Stimulated activated CD4-positive, alpha-beta T cell treated with anti-CD3 and anti-CD28 coated beads, TNF-alpha, amount 100 ng/mL, for 4 hours (primary cell): ENCODE measurements at places on chromosomes 5 and 9.

DNA sequence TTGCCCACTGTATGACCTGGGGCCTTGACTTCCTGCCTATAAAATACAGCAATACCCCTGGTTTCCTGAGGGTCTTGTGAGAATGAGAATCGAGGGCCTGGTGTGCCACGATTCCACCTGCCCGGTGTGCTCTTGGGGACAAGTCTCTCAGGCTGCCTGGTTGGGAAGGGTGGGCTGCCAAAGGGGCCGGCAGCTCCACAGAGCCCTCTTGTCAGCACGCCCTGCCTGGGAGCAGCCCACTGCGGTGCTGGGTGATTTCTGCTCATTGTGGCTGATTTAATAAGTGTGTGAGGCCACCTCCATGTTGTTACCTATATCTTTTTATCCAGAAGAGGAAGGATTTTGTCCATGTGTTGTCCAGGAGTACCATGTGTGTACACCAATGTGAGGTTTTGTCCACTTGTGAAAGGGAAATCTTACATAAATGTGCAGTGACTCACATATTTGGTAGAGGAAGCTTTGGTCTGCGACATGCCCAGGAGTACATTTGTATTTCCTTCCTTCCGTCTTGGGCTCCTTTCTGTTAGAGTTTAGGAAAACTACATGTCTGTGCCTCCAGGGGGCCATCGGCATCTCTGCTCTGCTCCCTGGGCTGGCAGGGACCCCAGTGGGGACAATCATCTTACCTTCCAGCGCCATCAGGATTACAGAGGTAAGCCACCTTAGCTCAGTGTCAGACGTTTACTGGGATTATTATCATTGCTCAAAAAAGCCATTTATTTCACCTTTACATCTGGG is 108.6 kb downstream of the PHF2 start:
- DNase-seq: no peak

- no peak for DNase-seq
Observed at GRCh38 chr5:112687306-112687705, 50.4 kb upstream of the APC start.

GRCh38 chr9:3087697-3088096 is 243.8 kb upstream of the PUM3 start:
- DNase-seq: no peak

- no peak for DNase-seq
Observed at GRCh38 chr9:70035691-70036090, 8.0 kb upstream of the MAMDC2 start.

- DNase-seq: no peak
Observed at GRCh38 chr5:115461506-115462290, 82.9 kb downstream of the FEM1C start.

DNA sequence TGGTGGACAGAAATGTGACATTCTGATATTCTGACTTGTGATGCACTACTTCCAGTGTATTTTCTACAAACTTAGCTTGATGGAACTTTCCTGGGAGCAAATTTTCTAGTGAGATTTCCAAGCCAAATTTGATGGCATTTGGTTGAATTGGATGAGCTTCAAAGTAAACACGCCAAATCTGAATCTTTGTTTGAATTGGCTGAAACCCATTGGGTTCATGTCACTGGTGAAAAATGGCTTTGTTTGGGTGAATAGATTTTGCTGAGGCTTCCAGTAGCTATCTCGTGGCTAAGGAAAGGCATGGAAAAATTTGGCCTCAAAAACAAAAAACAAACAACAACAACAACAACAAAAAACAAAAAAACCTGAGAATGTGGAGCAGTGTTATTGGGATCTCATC is 271.1 kb upstream of the RPS23 start:
- no peak for DNase-seq

DNA sequence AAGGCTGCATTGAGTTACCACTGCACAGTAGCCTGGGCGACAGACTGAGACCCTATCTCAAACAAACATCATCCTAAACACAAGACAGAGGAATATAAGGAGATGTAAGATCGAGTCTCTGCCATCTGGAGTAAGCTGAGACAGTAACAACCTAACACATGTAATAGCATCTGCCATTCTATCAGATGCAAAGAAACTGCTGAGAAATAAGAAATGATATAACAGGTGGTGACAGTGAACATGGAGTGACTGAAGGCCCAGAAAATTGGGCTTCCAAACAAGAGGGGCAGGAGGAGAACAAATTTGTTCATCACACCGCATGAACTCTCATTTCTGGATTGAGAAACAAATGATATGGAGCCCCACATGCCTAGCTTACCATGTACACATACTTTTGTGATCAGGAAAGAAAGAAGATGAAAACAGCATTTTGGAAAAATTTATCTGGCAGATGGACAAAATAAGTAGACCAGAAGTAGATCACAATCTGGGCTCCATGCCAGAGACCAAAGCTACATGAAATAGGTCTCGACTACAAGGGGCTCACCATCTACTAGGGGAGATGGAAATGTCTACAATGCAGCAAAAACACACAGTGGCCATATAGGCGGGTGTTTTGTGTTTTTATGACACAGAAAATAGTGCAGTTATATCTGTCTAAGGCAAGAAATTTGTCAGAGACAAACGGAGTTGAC is 45.5 kb downstream of the ECPAS start:
- DNase-seq: no peak

DNA sequence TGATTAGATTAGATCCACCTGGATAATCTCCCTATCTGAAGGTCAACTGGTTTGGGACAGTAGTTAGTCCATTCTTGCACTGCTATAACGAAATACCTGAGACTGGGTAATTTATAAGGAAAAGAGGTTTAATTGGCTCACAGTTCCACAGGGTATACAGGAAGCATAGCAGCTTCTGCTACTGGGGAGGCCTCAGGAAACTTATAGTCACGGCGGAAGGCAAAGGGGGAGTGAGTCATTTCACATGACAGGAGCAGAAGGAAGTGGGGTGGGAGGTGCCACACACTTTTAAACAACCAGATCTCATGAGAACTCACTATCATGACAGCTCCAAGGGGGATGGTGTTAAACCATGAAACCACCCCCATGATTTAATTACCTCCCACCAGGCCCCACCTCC is 9.9 kb downstream of the C9orf40 start:
- DNase-seq: peak; percentile 3

- no peak for DNase-seq
Observed at GRCh38 chr5:9437741-9438240, 108.1 kb downstream of the SEMA5A start.

DNA sequence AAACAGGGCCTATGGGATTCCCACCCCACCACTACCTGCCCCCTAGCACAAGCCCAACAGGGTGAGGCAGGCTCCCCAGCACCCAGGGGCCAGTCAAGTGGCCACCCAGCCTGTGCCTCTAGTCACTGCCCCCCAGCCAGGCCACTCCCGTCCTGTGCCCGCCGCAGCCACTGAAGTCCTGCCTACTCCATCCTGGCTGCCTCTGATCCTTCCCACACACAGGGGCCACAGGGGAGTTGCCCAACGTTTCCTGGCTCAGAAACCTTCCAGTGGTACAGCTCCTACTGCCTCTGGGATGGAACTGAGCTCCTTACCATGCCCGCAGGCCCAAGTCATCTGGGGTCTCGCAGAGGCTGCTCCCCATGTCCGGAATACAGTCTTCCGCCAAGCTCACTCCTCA is 70.2 kb upstream of the STXBP1 start:
- no peak for DNase-seq

- no peak for DNase-seq
Observed at GRCh38 chr5:109910874-109911273, 221.1 kb downstream of the MAN2A1 start.

- DNase-seq: no peak
Observed at GRCh38 chr9:89144238-89144637, 34.4 kb downstream of the SHC3 start.

- no peak for DNase-seq
Observed at GRCh38 chr5:143551820-143552251, 148.3 kb upstream of the NR3C1 start.

DNA sequence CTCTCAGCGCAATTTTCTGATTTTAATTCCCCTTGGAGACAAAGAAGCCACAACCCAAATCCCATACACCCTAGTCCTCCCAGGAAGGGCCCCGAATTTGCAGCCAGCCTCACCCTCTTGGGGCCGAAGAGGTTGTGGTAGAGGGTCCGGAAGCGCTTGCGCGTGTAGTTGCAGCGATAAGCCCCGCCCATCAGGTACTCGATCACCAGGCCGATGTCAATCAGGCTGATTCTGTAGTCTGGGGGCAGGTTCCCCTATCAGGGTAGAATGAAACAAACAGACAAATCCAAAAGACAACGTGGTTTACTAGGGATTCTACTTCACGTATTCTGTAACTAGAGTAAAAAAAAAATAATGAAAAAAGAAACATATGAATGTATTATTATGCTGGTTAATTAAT is 210.6 kb upstream of the KLF9 start:
- DNase-seq: no peak

- no peak for DNase-seq
Observed at GRCh38 chr9:68778635-68779034, 73.6 kb downstream of the PIP5K1B start.

- DNase-seq: no peak
Observed at GRCh38 chr9:80375477-80375876, 803.7 kb downstream of the TLE4 start.

GRCh38 chr5:76720988-76721569 is 5.2 kb downstream of the F2R start:
- no peak for DNase-seq

DNA sequence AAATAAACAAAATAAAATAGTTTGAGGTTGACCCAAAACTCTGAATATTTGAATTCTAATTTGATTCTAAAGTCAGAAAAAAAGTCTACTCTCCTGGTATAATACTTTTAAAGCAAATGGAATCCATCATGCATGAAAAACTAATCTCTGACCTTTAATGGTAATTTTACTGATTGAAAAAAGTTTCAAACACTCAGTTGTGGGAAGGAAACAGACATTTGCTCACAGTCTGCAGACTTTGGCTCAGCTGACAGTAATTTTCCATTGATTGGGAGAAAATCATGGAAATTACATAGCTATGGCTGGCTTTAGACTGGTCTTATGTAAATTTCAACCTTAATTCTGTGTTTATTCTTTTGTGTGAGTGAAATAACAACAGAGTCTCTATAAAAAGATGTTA is 574.3 kb downstream of the PDE4D start:
- no peak for DNase-seq

DNA sequence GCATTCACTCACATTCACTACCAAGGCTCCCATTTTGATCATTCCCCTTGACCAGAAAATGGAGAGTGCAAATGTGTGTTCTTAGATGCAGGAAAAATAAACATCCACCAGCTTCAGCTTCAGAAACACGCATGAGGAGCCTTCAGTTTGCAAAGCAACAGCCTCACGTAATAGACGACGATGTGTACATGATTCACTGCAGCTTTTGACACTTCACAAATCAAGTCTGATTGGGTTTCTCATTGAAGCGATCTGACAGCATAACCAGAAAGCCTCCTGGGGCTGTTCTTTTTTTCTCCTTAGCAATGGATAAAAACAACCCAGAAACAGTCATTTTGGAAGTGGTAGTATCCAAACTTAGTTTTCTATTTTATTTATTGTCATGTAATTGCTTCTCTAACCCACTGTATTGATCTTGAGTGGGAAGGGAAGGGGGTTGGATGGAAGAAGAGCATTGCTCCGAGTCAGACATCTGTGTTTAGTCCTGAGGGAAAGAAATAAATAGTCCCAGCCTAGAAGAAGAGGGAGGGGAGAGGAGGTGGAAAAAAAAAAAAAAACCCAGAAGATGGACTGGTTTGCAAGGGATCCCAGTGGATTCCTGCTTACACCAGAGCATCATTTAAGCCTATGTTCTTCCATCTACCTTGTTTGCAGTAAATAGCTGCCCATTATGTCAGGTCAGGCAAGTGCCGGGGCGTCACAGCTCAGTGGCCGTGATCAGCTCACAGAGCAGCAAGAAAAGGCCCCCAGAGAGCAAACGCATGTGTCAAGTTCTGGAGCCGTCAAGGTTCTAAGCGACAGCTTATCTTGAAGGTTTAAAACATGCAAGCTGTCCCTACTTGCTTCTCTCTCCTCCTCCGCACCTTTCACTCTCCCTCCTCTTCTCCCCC is 190.2 kb upstream of the SNX2 start:
- no peak for DNase-seq

- no peak for DNase-seq
Observed at GRCh38 chr5:170963521-170963920, 101.7 kb downstream of the RANBP17 start.

GRCh38 chr5:87572090-87572489 is 159.4 kb upstream of the CCNH start:
- no peak for DNase-seq
